ENCODE measurements at places on chromosomes 1 and 21.

- DNase-seq, result no peak
Observed at GRCh38 chr1:230668227-230668626, 25.9 kb downstream of the COG2 start.

DNA sequence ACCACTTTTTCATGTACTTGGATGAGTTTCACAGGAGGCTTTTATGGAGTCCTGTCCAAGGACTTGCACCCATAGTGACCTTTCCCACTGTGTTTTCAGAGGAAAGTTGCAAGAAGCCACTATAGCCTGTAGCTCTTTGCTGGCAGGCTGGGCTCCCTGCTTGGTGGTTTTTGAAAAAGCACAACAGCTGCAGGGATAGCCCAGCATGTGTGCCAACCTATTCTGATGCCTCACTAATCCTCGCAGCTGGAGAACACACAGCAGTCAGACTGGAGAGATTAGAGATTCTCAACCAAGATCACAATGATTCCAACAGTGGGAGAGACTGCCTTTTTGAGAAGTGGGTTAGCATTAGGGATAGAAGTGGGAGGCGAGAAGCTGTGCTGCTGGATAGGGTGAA, 24.1 kb upstream of the ARHGEF11 start:
- DNase-seq, result no peak

GRCh38 chr1:202802034-202802433, 6.2 kb downstream of the KDM5B start:
- DNase-seq, result no peak

GRCh38 chr1:169390303-169390702, 22.3 kb downstream of the BLZF1 start:
- DNase-seq, result no peak

GRCh38 chr21:42145569-42146272, 73.2 kb upstream of the ABCG1 start:
- peak; percentile 80 for DNase-seq

DNA sequence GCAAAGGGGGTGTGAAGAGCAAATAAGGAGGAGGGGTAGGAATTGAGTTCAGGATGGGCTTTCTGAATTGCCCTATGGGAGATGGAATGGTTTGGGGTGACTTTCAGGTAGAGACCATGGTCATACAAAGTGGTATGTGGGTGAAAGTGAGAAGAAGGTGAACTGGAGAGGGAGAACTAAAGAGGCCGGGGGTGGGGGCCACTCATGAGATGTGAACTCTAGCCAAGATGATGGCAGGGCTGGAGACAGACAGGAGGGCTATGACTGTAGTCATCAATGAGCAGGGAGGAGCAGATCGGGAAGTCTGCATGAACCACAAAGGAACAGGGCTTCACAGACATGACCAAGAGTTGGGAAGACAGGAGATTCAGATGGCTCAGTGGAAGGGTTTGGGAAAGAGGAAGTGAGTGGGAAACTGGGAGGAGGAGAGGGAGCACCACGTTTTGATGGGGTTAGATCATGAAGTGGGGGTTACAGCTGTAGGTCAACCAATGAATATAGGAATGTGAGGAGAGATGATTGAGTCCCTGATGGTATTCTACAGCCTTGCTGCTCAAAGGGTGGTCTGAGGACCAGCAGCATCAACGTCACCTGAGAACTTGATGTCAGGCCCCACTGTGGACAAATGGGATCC, 20.7 kb upstream of the LRRC8D start:
- DNase-seq, result no peak

DNA sequence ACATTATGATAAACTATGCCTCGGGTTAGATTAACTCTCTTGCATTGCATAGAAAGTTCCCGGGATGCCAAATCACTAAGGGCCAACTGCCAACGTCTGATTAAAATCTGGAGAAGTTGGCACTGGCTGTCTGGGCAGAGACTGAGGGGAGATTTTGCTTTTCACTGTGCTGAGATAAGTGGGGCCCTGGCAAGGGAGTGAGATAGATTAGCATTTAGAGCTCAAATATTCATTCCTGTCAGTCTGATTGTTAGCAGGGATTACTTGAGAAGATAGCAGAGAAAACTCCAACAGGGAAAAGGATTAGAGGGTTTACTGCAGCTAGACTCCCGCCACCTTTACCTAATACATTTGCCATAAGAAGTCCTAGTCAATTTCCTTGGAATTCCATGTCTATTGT, 714.1 kb upstream of the CHRM3 start:
- DNase-seq, result no peak

GRCh38 chr1:113783254-113784103, 24.2 kb upstream of the PHTF1 start:
- DNase-seq, result no peak

DNA sequence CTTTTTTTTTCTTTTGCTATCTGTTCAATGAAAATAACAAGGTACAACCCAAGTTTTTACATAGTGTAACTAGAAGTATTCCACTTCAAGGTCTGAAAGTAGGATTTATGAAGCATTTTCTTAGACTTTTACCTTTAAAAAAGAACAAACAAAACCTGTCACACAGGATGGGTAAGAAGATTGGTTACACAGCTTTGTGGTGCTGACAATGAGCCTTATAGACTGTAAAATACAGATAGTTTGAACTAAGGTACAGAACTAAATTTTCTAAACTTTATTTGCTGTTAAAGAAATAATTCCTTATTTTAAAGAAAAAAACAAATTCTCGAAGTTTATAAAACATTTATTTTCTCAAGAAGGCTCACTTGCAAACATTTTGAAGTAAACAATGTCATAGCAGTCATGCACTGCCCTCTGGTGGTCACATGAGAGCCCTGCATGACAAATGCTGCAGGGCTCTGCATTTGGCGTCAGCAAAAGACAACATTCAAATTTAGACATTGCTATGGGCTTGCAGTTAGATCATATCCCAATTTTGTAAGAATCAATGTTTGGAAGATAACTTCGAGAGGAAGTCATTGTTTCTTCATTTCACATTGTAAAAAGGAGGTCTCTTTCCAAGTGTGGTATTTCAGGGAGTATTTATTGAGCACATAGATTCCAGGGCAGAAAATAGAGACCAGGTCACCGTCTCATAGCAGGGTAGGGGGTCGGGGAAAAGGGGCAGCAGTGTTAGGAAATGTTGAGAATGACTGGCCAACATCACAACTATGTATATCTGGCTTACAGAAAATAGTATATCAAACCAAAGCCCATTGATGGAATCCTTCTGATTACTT, 115.3 kb upstream of the FMN2 start:
- DNase-seq, result peak; percentile 52

DNA sequence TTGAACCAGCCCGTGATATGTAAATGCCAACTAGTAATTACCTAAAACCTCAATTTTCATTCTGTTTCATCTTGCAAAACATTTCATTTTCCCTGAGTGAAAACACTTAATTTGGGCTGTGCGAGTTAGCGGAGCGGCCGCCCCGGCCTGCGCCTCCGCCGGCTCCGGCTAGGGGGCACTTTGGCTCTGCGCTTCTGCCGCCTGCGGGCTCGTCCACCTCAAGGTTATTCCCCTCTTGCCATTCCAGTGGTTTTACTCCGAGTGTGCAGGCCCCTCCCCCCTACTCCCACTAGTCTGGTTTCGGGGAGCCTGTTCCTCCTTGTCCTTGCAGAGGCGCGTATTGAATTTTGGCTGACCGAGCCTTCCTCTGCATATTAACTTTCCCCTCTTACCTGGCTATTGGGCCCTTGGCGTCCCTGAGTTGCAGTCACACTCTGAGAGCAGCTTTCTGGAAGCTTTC, 55.6 kb downstream of the PEX14 start:
- peak; percentile 73 for DNase-seq

GRCh38 chr1:42851420-42851819, 5.0 kb downstream of the ZNF691 start:
- DNase-seq, result no peak

DNA sequence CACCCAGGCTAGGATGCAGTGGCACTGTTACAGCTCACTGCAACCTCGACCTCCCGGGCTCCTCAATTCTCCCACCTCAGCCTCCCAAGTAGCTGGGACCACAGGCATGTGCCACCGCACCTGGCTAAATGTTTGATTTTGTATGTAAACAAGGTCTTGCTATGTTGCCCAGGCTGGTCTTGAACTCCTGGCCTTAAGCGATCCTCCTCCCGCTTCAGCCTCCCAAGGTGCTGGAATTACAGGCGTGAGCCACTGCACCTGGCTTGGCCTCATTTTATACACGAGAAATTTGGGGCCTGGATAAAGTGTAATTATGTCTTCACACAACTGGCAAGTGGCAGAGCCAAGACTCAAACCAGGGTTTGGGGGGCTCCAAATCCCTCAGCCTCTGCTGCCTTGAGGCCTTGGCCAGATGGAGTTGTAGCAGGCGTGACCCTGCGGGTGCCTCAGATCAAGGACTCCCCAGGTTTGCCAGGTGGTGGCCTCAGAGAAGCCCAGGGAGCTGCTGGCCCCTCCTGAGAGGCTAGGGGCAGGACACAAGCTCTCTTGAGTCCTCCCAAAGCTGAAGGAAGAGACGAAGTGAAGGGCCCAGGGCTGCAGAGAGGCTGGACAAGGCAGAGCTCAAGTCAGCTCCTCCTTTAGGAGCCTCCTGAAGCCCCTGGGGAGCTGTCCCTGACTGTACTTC, 61.7 kb downstream of the MDM4 start:
- DNase-seq, result no peak

- DNase-seq, result no peak
Observed at GRCh38 chr1:167483790-167484189, 34.5 kb downstream of the CD247 start.

GRCh38 chr1:98706173-98706843, 44.8 kb downstream of the SNX7 start:
- DNase-seq, result no peak

DNA sequence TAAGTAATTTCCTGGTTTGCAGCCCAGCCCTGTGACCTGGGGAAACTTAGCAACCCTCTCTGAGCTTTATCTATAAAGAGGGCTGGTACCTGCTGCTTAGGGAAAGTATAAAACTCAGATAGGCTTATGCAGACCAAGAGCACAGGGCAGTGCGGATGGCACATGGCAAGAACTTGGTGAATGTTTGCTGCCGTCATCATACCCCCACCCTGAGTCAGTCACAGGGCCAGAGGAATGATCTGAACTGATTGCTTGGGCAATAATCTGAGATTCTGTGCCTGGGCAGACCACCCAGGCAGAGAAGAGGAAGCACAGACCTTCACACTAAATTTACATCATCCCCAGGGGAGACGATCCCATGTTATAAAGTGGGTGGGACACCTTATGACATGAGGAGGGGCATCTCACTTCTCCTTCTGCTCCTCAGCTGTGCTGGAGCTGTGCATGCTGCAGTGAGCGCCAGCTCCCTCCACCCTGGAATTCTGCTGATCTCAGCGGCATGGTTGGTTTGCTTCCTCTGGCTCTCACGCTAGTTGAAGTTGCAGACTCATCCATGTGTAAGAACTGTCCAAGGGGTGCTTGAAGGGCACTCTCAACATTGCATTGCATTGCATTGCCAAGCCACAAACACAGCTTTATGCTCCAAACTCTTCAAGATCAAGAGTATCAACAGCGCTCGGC, 197.1 kb downstream of the AJAP1 start:
- DNase-seq, result no peak

- DNase-seq, result peak; percentile 18
Observed at GRCh38 chr1:92583821-92584760, 97.4 kb upstream of the GFI1 start.
